NCI-H187 treated with DMSO at 0.1 percent for 48 hours (cell line): ENCODE measurements at places on chromosomes 11 and 22.
A peak's percentile ranks its signal among the peaks of the same experiment; 100 is the strongest.

DNA sequence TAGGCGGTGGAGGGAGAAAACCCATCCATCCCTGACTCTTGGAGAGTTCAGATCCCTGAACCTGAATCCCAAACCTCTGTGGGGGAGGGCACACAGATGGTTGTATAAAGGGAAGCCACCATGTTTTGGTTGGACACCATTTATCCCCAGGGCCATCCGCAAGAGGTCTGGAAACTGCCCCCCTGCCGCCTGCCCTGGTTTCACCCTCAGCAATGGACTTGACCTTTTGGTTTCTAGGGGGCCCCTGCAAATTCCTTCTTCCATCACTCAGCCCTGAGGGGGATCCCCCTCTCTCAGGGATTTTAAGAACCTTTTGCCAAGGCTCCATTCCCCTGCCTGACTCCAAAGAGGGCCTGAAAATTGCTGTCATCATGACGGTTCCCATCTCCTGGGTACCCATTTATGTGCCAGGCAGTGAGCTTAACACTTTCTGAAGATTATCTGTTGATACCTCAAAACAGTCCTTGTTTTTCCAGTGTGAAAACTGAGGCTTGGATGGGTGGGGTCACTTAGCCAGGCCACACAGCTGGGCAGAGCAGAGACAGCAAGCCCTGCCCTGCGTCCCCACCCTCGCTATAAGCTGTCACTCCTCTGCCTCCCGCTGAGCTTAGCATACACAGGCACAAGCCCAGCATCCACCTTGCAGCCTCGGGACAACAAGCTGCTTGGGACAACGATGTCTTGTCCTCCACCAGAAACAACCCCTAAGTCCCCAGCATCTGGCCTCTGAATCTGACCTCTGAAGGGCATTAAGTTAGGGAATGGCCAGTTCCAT lies 33.2 kb upstream of the CRYBB3 start:
- no peak for DNase-seq

DNA sequence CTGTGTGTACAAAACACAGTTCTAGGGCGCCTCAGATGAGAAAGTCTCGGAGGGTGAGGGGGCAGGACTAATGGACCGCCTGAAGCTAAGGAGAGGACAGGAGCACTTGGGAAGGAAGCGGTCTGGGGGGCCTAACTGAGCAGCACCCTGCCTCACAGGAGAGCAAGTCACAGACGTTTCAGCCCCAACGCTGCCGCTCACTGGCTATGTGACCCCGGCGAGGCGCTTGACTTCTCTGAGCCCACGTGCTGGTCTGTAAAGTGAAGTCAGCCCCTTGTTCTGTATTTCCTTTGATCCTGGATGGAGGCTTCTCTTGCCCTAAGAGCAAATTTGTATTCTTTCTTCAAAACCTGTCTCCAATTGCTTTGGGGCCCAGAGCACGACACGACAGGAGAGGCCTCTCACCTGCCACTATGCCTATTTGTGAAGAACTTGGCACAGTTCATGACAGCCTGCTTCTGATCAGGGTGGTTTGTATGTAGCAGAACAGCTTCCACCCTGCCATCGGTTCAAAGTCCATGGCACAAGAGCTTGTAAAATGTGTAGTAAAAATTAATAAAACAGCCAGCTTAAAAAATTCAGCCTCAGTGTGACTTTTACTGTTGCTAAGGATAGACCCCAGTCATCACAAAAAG lies 59.1 kb downstream of the WNT11 start:
- DNase-seq = no peak

GRCh38 chr11:119839476-119840133 lies 110.6 kb upstream of the NECTIN1 start:
- no peak for DNase-seq

- DNase-seq = no peak
These were observed 31.8 kb upstream of the APOBEC3A start for GRCh38 chr22:38925571-38926041.

- DNase-seq = no peak
These were observed 34.7 kb upstream of the SMIM38 start for GRCh38 chr11:69121021-69121420.

GRCh38 chr11:1959786-1960185 lies 12.7 kb downstream of the MRPL23 start:
- no peak for DNase-seq

DNA sequence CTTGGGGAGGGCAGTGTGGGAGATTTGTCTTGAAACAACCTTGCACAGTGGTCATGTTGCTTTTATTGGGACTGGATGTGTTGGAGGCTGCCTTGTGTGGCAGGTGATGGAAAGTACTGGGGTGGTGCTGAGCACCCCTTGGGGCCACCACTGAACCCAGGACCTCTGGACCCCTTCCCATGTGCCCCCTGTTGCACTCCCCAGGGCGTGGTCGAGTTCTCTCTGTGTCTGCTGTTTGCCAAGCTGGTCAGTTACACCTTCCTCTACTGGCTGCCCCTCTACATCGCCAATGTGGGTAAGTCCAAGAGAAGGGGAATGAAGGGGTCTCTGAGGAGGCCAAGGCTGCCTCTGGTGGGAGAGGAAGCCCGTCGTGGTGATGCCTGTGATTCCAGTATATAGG lies 18.9 kb downstream of the SLC37A2 start:
- DNase-seq = no peak

- no peak for DNase-seq
These were observed 44.5 kb upstream of the FGF3 start for GRCh38 chr11:69863544-69864200.

- no peak for DNase-seq
These were observed 6.6 kb downstream of the NEAT1 start for GRCh38 chr11:65429068-65429681.

GRCh38 chr11:8832571-8833260 lies 78.3 kb upstream of the AKIP1 start:
- peak; percentile 48 for DNase-seq

DNA sequence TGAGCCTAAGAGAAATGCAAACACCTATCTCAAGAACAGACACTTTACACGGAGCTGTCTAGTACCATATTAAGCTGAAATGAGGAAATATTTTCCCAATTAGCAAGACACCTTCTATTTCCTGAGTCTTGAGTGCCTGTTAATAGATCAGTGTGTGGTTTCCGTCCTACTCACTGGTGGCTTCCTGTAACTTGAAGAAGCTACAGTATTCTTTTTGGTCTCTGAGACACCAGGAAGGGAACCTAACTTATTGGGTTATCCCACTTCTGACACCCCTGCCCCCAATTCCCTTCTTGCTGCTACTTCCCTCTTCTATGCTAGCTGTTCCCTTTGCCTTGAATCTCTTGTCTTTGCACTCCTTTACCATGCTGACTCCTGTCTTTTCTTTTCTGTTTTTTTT lies 92.7 kb downstream of the FDX1 start:
- no peak for DNase-seq

- DNase-seq = no peak
These were observed 47.7 kb downstream of the FBLN1 start for GRCh38 chr22:45550416-45550815.

DNA sequence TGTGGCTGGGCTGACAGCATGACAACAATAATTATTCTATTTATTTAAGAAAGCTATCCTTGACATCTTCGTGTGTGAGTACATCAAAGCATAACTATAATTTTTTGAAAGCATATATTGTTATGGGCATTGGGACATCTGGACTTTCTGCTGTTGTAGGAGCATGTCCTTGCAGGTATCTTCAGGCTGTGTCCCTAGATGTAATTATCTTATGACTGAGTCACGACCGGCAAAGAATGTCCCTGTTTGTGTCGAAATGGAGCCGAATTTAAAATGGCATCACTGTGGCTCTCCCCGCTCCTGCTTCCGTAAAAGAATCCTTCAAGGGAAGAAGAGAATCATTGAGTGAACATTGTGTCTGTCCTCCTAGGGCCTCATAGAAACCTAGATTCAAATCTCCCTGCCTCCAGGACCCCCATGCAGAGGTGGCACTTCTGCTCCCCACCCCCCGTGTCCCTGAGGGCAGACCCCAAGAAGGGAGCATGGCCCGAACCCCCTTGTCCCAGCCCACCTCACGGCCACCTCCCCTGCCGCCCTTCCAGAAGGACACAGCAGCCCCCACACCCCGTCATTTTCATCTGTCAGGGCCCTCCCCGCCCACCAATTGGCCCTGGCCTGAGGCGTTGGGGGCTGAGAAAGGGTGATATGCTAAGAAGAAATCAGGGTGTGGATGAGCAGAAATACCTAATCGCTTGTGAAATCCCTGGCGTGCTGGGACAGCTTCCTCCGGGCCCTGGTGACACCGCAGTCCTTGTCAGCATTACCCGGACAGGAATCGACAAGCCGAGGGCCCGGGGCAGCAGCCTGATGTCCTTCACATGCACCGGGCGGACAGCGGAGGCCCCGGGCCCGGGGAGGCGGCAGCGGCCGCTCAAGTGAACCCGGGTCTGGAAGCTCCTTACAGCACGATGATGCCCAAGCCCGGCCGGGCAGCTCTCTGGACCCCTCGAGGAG lies 48.6 kb upstream of the SLC22A12 start:
- no peak for DNase-seq

- DNase-seq = no peak
These were observed 662.5 kb upstream of the TENM4 start for GRCh38 chr11:80103142-80103859.

DNA sequence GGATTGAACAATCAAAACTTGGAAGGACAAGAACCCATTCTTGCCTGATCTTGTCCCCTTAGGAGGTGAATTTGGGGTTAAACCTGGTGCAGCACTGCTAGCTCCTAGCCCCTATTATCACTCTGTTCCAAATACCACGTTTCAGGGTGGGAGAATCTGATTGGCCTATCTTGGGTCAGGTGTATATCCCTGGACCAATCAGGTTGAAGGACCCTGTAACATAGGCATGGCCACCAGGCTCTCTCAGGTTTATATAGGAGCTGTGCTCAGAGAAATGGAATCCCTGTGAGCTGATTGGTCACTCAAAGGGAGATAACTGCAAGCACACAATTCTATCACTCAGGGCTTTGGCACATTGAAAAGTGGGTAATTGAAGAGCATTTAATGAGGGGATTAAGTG lies 26.6 kb upstream of the AMPD3 start:
- no peak for DNase-seq

- no peak for DNase-seq
These were observed 197.1 kb downstream of the CTTN start for GRCh38 chr11:70595452-70595851.

DNA sequence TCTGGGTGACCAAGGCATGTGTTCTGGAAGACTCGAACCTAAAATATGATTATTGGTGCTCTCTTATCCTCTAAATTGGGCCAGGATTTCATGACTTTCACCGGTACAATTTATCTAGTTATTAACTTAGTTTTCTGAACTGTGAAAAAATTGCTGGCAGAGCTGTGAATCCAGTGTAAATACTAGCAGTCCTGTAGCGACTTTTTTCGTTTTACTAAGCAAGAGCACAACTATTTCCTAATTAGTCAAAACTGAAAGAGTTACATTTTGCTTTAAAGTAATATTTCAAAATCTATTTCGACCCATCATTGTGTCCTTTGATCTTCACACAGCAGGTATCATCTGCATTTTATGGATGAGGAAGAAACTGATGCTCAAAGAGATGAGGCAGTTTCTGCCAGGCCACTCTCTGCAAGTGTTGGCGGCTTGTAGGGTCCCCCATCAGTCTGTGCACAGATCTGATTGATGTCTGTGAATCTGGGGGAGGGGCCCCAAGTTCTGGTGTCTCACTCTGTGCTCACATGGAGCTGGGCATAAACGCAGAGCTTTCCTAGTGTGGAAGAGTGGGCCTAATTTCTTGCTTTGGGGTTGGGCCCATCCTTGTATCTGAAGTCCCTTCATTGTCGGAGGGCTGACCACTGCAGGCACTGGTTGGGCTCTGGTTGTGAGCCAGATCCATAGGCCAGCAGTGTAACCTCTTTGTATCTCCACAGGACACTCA lies 1.4 kb upstream of the TRMT2A start:
- no peak for DNase-seq

DNA sequence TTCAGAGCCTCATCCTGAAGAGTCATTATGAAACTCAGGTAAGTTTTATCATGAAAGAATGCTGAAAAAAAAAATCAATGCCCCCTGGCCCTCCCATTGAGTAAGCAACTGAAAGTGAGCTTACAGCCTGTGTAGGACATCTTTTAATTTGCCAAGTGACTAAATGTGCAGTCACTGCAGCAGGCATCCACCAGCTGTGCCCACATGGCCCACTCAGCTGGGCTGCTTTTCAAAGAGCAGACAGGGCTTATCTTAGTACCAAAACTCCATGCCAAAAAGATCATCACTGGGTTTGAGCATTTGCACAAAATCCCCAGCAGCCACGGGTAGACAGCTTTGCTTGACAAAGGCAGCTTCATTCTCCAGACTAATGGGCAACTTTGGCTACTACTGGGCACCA lies 709.7 kb downstream of the NTM start:
- no peak for DNase-seq

DNA sequence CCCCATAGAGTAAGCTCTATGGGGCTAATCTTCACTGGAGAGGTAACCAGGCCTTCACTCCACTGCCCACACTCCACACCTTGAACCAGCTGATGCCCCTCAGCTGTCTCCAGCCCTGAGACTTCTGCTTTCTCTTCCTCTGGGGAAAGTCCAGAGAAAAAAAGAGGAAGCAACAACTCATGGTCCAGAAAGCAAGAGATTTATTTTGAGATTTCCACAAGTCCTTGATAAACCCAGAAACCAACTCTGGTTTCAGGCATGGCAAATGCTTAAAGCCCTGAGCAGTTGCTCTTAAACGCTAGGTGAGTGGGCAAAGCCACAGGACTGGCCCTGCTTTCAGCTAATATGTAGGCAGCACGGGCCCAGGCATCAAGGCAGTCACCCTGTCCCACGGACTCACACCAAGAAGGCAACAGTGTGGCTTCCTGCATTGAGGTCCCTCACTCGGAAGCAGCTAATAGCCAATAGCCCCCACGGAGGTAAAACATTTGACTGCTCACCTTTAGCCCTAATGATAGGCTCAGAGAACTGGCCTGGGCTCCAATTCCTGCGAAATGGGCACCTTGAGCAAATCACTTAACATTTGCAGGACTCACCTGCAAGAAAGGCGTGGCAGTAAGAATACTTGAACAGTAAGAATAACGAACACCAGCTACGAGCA lies 4.3 kb downstream of the CYB561A3 start:
- DNase-seq = no peak

DNA sequence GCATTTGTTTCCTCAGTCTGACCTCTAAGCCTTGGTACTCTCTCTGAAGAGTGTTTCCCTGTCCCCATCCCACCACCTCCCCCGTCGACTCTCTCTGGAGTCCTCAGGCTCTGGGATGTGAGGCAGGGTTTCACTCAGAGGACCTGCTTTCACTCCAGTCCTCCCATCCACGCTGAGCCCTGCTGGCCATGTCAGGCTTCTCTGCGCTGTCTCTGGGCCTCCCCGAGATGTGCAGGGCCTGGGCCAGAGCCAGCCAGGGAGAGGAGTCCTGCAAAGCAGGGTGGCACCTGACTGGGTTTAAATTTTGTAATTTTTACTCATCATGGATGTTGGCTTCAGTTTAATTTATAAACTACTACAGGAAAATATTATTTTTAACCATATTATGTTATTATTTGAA lies 3.3 kb downstream of the SCGB2A2 start:
- DNase-seq = no peak
